ENCODE measurements at places on chromosomes 5 and 9. TPM values are rescaled to one million over a fixed set of nuclear protein-coding genes. Genes with fewer than 3 reads are reported as not detected.
A peak's percentile ranks its signal among the peaks of the same experiment; 100 is the strongest.

CARTPT gene
- not detected for total RNA-seq

PCDH12 gene
- 67.3 TPM for total RNA-seq

MRPL22 gene
- 40.6 TPM for total RNA-seq

GABRG2 gene
- not detected for total RNA-seq

HAVCR1 gene
- not detected for total RNA-seq

CATSPER3 gene
- not detected for total RNA-seq

TLX3 gene
- not detected for total RNA-seq

SLU7 gene
- 22.9 TPM for total RNA-seq

FSTL4 gene
- total RNA-seq: not detected

TLE4 gene
- total RNA-seq: 45.7 TPM

- DNase-seq: no peak
Observed at GRCh38 chr5:135667204-135667603, 88.4 kb upstream of the CXCL14 start.

- DNase-seq: no peak
Observed at GRCh38 chr5:39775086-39775796, 350.5 kb upstream of the DAB2 start.

DNA sequence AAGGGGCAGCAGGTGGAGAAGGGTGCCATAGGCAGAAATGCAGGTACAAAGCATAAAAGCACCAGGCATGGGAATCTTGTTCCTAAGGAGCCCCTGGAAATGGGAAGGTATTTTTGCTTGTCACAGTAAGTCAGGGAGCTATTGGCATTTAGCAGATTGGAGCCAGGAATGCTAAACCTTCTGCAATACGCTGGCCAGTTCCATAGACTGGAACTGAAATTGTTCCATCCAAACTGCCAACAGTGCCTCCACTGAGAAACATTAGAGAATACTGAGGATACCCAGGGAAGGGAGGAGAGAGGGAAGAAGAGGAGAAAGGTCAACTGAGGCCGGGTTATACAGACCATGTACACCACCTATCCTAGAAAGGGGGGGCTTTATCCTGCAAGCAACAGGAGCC is 162.7 kb downstream of the MED27 start:
- no peak for DNase-seq

GRCh38 chr9:27528886-27529315 is 713 bp downstream of the MOB3B start:
- no peak for DNase-seq

- DNase-seq: no peak
Observed at GRCh38 chr5:83285661-83286398, 185.7 kb upstream of the VCAN start.

GRCh38 chr9:95193067-95193466 is 124.4 kb downstream of the FANCC start:
- DNase-seq: no peak

DNA sequence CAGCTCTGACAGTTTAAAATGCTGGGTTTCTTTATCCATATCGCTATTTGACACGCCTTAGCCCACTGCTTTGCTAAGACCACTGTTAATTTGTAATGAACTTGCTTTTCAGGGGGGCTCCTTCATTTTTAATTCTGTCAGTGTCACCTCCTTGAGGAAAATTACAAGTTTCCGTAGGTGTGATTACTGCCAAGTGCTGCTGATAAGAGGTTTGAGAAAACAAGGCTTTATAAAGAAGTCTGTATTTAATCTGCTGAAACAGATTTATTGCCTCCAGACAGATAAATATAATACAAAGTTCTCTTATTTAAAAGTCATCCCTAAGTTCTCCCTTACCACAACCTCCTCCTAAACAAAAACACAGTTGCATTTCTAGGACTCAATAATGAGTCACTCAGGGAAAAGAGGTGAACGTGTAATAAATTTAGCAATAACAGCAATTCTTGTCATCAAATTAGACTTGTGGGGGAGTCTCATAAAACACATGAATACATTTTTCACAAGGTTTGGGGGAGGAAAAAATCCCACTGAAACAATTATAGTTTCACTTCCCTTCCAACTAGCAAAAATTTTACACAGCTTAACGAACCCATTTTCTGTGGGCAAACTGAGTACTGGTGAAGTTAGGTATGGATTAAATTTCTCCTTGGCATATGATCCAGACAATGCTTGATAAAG is 72.8 kb downstream of the MAPKAP1 start:
- no peak for DNase-seq

DNA sequence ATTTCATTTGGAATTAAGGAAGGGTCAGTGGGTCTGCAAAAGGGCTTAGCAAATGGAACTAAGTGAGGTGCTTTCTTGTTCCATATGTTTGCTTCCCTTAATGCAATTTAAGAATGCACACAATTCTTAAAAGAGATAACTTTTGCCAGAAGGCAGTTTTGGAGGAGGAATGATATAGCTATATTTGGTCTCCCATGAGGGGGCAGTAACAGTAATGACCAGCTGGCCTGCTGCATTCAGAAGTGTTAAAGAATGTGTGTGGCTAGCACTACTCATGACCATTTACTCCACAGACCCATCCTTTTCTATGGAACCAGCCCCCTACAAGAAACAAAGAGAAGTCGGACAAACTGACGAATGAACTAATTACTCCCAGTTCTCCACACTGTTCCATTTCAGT is 638.9 kb downstream of the RAB3C start:
- no peak for DNase-seq

- DNase-seq: no peak
Observed at GRCh38 chr9:12425878-12426864, 267.0 kb upstream of the TYRP1 start.

DNA sequence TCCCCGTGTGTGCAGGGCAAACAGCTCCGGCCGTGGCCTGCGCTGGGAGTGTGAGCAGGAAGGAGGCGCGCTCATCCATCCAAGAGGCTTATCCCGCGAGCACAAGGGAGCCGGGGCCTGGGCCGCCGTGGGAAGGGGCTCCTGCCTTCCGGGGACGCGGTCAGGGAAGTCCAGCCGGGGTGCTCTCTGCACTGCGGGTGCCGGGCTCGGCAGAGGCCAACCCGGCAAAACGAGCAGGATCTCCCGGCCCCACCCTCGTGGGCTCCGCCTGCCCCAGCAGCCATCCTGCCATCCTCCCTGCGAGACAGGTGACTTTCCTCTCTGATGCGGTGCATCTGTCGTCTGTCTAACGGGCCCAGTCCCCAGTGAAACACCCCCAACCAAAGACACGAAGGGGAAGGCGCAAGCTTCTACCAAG is 244.2 kb downstream of the AUH start:
- no peak for DNase-seq

DNA sequence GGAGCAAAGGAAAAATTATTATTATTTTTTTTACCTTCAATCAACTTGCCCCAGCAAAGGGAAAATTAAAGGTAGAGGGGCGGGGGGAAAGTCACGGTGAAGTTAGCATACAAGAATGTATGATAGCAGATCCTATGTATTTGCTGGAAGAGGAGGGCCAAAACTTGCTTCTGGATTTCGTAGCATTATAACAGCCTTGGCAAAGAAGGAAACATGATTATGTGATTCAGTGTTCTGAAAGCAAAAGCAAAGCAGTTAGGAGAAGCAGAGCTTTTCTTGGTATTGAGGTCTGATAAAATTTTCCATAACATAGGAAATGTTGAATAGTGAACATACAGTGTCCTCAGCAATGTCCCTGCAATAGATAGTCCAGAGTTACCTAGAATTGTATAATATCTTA is 32.4 kb downstream of the MAST4 start:
- DNase-seq: no peak

DNA sequence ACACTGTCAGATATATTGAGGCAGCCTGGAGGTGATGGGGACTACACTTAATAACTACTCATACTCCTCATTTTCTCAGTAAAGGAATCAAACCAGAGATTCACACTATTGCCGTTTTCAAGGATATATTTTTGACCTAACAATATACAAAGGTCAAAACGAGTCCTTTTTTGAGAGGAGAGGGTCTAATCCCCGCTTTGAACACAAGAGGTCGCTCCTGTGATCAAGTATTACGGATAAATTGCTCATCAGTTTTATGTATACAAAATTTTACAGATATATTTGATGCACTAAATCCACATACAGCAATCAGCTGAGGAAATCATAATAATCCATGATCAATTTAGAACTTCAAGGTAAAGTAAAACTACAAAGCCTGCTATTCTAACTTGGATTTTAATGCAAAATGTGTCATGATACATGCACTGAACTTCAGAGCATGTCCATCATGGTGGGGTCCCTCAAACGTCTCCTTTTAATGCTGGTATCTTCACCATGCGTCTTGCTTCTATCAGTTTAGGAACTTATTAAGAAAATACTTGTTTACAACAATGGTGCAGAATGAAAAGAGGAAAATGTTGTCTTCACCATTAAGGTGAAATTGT is 2.5 kb upstream of the ISL1 start:
- no peak for DNase-seq

GRCh38 chr9:123789554-123790292 is 140.2 kb downstream of the DENND1A start:
- DNase-seq: no peak

DNA sequence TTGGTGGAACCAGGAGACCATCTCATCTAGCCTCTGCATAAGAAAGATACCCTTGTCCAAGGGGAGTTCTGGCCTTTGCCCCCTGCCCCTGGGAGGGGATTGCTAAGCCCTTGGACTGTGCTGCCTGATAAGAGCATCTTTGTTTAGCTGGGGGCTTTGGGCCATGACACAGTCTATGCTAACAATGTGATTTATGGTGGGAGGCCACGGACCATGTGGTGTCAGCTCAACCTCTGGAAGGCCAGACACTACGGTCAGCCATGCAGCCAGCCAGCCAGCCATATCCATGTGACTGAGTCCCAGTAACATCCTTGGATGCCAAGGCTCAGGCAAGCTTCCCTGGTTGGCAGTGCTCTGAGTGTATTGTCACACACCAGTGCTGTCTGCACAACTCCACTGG is 244.4 kb downstream of the FSTL4 start:
- DNase-seq: no peak

DNA sequence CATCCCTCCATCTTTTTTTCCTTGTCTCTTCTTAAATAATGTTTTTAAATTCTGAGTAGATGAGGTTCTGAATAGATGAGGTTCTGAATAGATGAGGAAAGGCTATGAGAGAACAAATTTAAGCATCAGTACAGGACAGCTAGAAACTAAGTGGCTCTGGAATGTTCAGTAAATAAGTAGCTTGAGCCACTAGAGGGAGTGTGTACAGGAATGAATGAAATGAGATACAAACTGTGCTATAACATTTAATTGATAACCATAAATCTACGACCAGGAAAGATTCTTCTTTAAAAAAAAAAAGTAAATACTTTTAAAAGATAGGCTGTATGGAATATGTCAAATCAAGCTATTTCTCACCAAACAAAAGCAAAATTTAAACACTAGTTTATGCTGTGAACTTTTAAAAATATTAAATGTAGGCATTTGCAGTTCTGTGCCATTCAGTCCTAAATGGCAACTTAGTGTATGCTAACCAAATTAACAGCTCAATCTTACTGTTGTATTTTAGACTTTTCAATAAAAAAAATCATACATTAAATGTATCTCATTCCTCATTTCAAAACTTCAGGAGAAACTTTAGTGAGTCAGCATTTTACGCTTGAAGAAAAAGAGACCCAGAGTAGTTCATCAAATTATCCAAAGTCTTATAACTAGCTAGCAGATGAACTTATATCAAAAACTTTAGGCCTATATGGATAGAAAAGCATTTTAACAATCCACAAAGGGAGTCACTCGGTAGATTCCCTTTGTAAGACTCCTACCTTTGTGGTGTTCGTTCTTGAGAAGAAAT is 70.4 kb upstream of the SNX2 start:
- DNase-seq: peak; percentile 36

DNA sequence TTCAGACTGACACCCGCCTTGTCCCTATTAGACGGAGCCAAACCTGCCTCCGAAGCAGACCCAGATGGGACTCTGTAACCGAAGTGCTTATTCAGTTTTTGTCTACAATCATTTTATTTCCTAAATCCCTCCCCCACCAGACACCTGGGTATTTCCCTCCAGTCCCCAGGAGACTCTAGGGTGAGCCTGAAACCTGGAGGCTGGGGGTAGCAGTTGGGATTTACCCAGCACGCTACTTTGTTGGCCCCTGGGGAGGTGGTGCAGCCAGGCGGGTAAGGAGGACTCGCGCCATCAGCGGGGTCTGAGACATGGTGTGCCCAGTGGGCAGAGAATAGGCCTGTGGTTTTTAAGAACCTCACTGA is 1.3 kb upstream of the LHX2 start:
- DNase-seq: no peak

- no peak for DNase-seq
Observed at GRCh38 chr9:35675732-35676392, 2.1 kb downstream of the CA9 start.

DNA sequence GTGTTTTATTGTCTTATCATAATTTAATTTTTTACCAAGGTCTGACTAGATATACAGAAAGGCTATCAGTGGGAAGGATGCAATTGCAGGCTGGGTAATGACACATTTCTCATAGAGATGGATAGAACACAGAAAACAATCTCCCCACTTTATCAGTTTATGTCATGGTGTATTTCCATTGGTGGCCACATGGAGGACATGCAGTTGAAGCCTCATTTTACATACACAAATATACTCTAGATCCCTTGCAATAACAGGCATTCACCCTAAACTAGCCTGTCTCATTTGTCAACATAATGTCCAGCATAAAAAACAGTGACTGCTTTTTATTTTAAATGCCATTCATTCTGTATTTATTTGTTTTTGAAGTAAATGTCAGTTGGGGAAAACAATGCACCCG is 526.3 kb downstream of the GABRG2 start:
- no peak for DNase-seq

DNA sequence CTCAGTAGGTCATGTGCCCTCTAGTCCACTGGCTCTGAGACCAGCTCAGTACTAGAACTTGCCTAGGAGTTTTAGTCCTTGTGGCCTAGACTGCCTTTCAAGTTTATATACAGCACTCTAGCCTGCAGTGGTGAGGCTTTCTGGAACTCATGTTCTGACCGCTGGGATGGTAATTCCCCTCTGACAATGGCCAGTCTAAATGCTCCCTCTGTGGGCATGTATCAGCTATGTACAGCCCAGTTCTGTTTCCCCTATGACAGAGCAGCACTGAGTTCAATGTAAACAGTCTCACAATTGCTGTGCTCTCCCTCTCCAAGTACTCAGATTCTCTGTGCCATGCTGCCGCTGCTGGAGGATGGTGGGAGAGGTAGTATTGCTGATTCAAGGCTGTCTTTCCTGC is 68.6 kb upstream of the SLC27A6 start:
- no peak for DNase-seq

DNA sequence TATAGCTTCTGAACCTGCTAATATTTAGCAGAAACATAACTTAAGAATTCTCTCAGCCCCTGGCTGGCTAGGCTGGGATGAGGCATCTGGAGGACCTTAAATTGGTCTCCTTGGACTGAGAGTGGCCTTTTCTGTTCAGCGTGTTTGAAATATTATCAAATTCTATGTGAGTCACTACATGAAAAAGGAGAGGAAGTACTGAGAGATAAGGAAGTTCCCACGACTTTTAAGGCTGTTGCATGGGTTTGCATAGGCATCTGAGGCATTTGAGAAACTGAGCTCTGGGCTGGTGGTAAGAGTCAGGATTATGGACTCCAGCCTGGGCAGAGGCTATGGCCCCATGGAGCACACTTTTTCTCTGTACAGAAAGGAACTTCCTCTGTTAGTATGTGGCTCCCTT is 816.2 kb upstream of the GRAMD2B start:
- peak; percentile 18 for DNase-seq

- DNase-seq: no peak
Observed at GRCh38 chr9:78811622-78812276, 514.8 kb downstream of the PSAT1 start.

All from glomerular endothelial cell (primary cell).